ENCODE measurements at places on chromosomes 6 and 20.

DNA sequence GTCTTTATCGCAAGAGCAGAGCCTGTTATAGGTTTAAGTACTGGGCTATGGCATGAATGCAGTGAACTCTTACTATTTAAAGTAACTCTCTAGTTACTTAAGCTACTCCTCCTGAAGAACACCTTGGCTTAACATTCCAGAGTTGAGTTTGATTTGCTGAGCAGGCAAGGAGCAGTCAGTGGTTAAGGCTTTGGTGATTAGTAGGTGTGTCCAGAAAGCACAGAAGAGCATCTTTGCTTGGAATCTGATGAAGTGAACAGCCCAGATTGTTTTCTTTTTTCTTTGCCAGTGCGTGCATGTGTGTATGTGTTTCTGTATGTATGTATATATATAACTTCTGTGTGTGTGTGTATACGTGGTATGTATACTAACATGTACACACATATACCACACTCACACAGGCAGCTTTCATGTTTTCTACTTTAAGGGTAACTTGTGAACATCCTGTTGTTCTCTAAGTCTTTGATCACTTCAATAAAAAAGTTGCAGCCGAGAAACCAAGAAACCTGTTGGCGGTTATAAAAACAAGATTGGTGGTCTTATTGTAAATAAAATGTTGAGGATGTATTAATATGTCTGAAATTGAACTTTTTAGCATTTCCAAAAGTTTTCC, 56.2 kb upstream of the TULP4 start:
- no peak for DNase-seq

DNA sequence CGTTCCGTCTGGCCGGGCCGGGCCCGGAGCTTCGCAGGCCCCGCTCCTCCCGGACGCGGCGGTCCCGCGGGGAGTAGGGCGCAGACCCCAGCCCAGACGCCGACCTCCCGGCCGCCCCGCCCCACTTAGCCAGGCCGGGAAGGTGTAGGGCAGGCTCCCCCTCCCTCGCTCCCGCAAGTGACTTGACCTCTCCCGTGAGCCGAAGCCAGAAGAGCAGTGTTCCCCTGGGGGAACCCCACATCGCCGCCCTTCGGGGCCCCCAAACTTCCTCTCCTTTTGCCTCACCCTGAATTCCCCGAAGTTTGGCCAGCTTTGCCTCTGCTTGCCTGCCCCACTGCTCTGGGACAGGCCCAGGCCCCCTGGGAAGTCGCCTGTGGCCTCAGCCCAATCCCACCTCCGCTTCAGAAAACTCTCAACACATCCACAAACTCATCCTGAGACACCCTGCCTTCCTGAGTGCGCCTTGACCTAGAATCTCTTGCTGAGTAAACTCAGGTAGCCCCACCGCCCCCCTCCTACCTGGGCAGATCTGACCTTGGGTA, 524 bp upstream of the NOL4L start:
- no peak for DNase-seq

DNA sequence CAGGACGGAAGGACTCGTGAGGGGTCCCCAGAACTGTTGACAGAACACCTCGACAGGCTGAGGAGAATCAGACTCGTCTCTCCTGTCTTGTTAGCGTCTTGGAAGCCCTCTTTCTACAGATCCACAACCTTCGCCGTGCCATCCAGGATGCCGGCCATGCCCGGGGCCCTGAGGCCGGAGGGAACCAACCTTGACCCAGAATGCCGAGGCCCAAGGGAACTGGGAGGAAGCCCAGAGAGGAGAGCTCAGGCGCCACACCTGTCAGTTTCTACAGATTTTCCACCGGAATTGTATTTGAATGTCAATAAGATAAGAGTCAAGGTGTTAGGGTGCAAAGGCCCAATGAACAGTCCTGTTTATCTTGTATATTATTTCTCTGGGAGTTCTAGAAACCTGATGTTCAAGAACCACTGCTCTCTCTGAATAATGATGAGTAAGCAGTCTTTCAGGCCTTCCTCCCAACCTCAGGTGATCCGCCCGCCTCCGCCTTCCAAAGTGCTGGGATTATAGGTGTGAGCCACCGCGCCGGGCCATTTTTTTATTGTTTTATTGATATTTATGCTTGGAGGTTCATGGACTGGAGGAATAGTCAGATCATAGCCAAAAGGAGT, 799 bp upstream of the ME1 start:
- DNase-seq = no peak

DNA sequence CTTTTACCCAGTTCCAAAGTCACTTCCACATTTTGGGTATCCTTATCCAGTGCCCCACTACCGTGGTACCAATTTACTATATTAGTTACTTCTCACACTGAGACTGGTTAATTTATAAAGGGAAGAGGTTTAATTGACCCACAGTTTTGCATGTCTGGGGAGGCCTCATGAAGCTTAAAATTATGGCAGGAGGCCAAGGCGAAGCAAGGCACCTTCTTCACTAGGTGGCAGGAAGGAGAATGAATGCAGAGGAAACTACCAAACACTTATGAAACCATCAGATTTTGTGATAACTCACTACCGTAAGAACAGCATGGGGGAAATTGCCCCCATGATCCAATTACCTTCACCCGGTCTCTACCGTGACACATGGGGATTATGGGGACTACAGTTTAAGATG, 106.7 kb upstream of the SAMD5 start:
- no peak for DNase-seq

DNA sequence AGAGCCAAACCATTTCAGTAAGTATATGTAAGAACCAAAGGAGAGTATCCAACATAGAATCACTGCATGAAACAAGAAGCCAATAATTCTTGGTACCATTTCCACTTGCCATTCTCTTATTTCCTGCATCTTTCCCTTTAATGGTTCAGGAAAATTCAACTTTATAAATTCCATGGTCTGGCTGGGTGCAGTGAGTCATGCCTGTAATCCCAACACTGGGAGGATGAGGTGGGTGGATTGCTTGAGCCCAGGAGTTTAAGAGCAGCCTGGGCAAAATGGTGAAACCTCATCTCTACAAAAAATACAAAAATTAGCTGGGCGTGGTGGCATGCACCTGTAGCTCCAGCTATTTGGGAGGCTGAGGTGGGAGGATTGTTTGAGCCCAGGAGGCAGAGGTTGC, 21.2 kb downstream of the NHLRC1 start:
- no peak for DNase-seq
